DMS153 (cell line): ENCODE measurements at places on chromosomes 12 and 14.

GRCh38 chr14:78232231-78233000 lies 62.2 kb downstream of the NRXN3 start:
- DNase-seq = no peak

DNA sequence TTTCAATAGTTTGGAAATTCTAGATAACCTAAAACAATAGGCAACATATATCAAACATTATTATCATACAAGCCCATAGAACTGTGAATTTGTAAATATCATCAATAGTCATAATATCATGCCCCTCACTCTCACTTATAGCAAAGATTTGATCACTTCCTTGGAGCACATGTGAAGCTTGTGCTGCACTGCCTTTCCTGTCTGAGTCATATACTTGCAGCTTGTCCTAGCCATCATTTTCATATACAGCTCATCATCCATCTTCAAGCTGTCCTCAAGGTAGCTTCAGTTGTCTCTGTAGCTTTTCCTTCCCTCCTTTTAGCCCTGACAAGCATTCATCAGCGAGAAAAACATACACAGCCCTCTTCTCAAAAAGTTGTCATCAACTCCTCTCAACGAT lies 746.5 kb upstream of the FOXG1 start:
- DNase-seq = no peak

- no peak for DNase-seq
Observed at GRCh38 chr14:71206766-71207371, 299.6 kb downstream of the PCNX1 start.

DNA sequence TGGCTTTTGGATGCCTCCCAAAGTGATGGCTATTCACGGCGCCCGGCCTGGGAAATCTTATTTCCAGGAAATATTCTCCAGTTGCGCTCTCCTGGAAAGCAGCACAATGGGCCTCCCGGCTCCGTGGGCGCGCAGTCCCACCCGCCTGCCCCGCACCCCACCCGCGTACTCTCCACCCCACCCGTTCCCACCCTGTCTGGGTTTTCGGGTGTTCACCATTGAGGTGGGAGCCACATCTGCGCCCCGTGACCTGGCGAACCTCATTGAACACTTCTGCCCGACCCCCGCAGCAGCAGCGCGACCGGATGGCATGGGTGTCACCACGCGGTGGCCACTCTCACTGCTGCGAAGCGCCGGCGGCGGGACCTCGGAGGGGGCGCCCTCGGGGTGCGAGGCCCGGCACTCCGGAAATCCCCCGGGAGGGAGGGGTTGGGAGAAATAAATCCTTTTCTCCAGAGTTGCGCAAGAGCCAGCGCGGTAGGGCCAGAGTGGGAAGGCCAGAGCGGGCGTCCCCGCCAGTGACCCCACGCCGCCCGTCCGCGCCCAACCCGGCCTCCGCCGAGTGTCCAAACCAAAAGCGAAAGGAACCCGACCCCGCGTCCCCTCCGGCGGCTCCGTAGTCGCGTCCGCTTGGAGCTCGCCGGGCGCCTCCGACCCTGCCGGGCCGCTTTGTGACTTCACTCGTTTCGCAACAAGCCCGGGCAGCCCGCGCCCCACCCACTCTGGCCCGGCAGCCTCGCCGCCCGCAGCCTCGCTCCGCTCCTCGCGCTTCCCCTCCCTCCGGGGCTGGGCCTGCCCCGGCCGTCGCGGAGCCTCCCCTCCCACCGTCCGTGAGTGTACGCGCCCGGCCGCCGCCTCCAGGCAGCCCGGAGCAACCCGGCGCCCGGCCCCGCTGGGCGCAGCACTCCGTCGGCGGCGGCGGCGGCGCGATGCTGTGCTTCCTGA lies at the start of gene DRAM1:
TSS of gene DRAM1 (plus strand) at position 720 of the 945 bp plus-strand sequence. CDS start at position 930, 210 bp downstream.
- peak; percentile 34 for DNase-seq

DNA sequence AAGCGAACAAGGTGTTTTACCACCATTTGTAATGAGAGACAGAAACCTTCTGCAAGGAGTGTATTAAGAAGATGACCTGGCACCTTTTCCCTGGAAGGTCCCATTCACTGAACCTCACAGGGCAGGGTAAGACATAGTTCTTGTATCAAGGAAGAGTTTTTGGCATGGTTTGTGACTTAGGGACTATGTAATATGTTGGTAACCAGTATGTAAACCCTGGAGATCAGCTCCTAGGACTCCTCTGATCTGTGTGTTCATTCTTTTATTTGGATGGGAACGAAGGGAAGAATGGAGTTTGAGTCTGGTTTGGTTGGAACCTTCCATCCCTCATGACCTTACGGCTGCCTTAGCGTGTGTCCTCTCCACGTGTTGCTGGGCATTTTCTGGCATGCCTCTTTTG lies 175.4 kb downstream of the CAND1 start:
- DNase-seq = no peak

- no peak for DNase-seq
Observed at GRCh38 chr14:104784218-104784568, 11.4 kb downstream of the AKT1 start.

DNA sequence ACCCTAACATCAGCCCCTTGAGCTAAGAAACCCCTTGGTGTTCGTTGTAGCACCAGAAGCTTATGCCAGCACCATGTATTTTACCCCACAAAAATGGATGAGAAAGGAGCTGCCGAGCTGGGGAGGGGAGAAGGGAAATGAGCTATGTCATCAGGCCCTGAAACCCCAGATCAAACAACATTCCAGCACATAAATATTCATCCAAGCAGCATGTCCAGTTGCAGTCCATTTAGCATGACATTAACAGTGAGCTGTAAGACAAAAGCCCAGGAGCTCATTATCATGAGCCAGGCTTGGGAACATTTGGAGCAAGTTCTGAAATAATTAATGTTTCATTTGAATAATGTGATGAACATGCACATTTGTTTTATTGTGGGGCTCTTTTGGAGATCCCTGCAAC lies 630.1 kb upstream of the TMEM132C start:
- DNase-seq = no peak

DNA sequence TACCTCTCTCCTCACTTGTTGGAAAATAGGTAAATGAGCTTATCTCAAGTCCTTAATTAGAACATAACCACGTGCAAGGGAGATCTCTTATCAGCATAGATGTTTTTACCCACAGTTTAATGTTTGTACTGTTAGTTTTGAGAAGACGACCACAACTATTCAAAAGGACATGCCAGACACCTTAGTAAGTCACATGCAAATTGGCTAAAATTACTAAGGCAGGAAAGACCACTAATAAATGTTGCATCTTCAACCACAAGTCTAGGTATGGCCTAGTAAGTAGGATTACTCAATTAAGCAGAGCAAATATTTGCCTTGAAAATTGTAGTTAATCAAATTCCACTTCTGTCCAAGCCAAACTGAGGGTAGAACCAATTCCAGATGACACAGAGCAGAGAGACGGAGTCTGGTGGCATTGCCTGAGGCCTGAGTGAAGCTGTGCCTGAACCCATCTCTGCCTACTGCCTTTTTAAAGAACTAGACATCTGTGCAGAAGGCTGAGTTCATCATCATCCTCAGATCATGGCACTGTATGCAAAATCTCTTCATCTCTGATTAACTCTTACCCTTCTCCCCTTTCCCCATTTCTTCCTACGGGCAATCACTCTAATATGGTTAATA lies 29.7 kb upstream of the CHST11 start:
- no peak for DNase-seq

GRCh38 chr14:31411218-31411727 lies 9.1 kb downstream of the HEATR5A start:
- DNase-seq = no peak

- no peak for DNase-seq
Observed at GRCh38 chr12:14393751-14394150, 28.3 kb downstream of the ATF7IP start.

DNA sequence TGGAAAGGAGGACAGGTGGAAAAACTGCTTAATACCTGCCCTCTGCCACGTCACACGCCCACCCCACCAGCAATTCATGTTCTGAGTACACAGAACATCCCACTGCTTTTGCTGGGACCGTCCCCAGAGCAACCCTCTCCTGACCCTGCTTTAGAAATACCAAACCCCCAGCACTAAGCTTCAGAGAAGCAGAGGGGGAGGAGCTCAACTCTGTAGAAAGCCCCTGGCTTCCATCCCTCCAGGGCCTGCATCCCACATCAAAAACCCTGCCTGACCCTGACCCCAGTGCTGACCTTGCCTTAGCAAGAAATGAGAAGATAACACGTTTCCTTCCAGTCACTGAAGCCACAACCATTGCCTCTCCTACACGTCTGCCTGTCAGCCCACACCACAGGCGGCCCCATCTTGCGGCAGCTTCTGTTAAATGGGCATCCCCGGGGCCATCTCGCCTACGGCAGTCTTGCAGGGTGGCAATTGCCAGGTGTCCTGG lies 19.7 kb downstream of the VDR start:
- DNase-seq = no peak

GRCh38 chr12:107888789-107889188 lies 114.3 kb downstream of the ASCL4 start:
- no peak for DNase-seq

- DNase-seq = peak; percentile 65
Observed at GRCh38 chr14:75198291-75198933, 22.0 kb upstream of the TMED10 start.

DNA sequence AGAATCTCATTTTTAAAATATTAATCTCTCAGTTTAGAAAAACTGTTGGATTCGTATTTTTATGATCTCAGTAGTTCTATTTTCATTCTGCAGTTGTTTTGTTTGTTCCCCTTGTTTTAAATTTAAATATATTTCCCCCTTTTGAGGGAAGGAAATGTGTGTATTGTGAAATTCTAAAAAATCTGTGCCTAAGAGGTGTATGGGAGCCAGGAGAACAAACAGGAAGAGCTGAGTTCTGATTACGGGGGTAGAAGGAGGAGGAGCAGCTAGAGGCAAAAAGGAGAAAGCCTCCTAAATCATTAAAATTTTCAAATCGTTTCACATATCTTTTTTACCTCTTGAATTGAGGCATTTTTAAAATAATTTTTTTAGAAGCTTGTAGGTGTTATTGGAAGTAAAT lies 2.3 kb downstream of the RDH12 start:
- no peak for DNase-seq

DNA sequence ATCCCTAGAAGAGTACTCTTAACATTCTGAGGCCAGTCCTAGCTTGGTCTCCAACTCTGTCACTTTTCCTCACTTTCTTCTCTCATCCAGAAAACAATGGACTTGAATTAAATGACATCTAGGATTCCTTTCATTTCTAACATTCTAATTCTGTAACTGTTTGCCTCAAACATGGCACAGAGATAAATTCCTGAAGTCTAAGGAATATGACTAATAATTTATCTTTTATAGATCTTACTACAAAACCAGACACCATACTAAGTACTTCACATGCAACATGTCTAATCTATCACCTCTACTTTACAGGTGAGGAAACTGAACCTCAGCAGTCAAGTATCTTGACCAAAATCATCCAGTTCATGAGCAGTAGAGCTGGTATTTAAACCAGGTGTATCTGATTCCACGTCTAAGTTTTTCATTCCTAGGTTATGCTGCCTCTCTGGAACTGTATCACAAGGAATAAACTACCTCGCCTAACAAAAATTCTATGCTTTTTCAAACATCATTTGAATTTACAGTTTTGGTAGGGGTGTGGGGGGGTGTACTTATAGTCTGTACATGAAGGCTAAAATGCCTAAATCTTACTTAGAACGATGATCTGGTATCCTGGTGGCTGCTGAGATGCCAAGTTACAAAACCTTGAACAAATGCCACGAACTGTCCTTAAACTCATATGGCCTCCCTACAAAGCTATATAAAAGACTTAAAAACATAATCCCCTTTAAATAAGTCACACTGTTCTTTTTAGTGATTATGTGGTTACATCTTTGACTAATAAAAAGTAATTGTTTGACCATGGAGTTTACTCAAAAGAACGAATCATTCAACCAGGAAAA lies 41.6 kb downstream of the ATXN2 start:
- no peak for DNase-seq

DNA sequence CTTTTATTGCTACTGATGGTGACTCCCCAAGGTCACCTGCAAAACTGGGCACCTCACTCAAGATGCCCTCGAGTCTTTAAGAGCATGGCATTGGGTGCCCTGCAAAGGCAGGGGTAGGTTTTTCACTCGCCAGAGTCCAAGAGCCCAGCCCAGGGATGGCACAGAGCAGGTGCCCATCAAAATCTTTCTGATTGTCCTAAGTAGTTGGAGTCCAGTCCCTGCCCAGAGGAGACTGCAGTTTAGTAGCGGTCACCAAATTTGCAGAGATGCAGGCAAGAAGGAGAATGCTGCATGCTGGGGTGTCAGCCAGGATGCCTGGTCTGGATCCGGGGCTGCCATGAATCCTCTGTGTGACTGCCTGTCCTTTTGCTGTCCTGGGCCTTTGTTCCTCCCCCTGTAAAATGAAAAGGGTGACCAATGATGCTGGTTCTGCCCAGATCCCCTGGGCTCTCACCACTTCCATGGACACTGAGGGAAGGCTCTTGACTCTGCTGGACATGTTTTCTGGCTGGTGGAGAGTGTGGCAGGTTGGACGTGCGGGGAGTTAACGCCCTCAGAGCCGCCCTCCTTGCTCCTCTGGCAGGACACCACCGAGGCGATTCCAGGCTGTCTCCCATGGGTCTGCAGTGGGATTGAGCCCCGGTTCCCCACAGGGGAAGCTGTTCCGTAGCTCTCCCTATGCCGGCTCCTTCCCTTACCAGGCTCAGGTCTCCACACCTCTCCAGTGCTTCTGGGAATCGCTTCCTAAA lies 41.3 kb downstream of the DLK1 start:
- no peak for DNase-seq

DNA sequence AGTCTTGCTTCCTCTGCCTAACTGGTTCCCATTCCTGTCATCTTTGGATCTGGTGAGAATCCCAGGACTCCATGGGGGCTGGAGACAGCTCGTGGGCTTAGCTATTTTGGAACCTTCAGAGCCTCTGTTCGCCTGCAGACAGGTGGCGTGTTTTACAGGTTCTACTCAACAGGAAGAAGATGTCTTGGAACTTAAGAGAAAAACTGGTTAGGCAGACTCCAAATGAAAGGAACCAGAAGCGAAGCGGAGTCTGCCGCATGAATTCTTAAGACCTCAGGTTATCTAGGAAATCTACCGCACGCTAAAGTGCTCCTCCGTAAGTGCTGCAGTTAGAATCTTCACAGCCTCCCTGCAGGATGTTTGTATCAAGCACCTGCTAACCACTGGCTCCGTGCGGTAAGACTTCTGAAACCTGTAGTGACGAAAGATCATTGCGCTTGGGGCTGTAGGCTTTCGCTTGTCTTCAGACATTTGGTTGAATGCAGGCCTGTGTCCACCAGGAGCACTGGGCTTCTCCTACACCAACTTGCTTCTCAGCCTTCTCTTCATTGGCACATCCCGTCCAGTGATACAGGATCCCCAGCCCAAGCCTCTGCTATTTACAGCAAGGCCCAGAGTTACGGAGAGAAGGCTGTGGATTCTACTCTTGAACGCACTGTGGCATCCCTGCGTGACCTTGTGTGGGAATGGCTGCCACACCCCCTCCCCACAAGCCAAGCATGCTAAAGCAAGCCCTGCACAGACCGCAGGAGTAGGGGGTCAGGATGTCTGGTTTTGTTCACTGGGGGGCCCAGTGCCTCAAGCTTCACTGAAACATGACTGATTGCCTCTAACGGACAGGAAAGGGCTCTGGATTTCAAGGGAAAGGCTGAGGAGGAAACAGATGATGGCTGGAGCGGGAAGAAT lies 35.0 kb downstream of the ACADS start:
- no peak for DNase-seq

GRCh38 chr14:22613736-22614239 lies 15.7 kb downstream of the ABHD4 start:
- no peak for DNase-seq
